ENCODE measurements at places on chromosomes 7 and 10.

GRCh38 chr7:128880791-128881457 is 18.3 kb downstream of the ATP6V1F start:
- no peak for DNase-seq

DNA sequence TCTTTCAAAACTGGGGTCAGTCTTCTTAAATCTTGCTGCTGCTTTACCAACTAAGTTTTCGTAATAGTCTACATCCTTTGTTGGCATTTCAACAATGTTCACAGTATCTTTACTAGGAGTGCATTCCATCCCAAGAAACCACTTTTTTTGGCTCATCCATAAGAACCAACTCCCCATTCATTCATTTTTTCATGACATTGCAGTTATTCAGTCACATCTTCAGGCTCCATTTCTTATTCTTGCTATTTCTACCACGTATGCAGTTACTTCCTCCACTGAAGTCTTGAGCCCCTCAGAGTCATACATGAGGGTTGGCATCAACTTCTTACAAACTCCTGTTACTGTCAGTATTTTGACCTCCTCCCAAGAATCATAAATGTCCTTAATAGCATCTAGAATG is 392.3 kb downstream of the DGKB start:
- DNase-seq, result no peak

- DNase-seq, result no peak
Measured at GRCh38 chr10:88064608-88065382, 201.4 kb downstream of the PTEN start.

- DNase-seq, result no peak
Measured at GRCh38 chr7:50608196-50608906, 43.1 kb upstream of the DDC start.

All from NCI-H524 treated with DMSO at 0.1 percent for 48 hours (cell line).